ENCODE measurements at places on chromosomes 12 and 14.

GRCh38 chr14:35133542-35134328 is 11.4 kb downstream of the PRORP start:
- no peak for DNase-seq

GRCh38 chr12:108215458-108215857 is 86.4 kb downstream of the WSCD2 start:
- no peak for DNase-seq

- no peak for DNase-seq
Measured at GRCh38 chr12:51887476-51888315, at the start of gene ANKRD33. Gene ANKRD33, plus strand, starts transcription at chr12:51888103. Its CDS starts 84 bp downstream, at chr12:51888187.

DNA sequence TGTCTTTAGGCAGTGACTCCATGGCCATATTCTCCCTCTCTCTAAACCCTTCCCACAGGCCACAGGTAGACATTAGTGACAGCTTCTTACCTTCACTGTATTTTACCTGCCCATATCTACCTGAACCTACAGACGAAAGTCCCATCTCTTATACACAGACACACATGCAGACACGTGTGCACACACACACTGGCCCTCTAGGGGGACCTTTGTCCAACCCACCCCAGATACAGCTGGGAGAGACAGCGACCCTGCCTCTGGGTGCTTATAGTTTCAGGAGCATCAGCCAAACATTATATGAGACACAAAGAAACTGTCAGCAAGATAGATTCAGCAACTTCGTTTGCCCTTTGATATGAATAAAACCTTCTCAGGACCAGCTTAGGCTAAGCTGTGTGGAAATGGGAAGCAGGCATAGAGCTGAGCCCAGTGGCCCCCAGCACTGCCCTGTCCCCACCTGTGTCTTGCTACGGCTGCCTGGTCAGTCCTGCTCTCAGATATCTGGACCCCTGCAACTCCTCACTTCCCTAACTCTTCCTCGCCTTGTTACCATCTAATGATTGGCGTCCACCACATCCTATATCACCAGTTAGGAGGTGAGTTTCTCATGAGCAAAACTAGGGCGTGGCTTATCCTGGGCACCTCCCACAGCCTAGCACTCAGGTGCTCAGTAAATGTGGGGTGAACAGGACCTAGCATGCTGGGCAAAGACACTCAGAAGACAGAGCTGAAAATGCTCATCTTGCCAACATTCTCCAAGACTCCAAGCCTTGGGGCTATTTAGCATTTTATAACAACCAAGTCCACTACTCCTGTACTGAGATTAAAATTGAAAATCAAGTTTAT is 12.0 kb upstream of the CD9 start:
- no peak for DNase-seq

- no peak for DNase-seq
Measured at GRCh38 chr12:124761871-124762270, 101.8 kb downstream of the SCARB1 start.

DNA sequence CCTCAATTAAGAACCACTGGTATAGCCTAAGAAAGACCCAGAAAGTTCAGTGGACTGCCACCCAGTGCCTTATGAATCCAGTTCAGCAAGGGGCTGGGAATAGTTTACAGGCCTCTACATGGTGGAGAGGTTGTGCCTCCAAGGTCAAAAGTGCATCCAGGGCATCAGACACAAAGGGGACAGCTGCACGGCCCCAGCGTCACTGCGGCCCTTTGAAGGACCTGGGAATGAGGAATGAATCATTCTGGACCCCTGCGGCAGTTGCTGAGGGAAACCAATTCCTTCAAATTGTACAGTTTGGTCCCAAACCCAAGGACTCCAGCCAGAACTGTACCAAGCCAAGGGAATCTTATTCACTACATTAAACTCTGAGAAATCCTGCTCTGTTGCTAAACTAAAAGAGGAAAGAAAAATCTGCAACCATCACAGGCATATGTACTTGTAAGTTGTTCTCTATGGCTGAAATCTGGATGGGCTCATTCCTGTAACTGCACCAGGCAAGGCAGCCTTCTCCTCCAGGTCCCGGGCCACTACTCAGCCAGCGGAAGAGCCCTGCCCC is 10.9 kb upstream of the NGB start:
- no peak for DNase-seq

GRCh38 chr12:117968151-117968789 is 520 bp downstream of the KSR2 start:
- no peak for DNase-seq

- DNase-seq, result no peak
Measured at GRCh38 chr12:116783525-116784237, 45.6 kb downstream of the RNFT2 start.

DNA sequence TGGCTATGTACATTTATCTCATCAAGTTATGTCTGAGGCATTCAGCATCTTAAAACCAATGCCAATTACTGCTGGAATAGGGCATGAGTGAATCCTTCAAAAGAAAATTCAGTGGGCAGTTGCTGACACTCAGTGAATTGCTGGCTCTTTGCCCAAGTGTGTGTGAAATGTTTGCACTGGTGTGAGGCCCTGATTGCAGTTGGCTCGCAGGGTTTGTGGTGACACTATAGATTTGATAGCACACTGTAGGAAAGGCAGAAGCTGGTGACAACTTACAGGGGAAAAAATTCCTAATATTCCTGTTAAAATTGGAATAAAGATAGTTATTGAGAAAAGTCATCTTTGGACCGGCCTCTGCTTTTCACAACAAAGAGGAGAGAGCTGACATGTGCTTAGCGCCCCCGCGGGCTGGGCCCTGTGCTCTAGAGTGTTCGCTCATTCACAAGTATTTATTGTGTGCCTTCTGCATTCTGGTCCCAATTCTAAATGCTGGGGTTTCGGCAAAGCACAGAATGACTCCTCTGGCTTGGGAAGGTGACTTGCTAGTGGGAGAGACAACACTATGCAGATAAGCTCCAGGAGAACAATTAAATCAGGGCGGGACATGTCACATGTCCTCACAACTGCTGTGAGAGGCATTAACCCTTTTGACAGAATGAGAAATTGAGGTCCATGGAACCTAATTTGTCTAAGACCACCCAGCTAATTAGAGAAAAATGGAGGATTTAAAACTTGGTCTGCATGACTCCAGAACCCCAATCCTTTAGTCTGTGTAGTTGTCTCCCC is 418.7 kb downstream of the NPAS3 start:
- DNase-seq, result no peak

DNA sequence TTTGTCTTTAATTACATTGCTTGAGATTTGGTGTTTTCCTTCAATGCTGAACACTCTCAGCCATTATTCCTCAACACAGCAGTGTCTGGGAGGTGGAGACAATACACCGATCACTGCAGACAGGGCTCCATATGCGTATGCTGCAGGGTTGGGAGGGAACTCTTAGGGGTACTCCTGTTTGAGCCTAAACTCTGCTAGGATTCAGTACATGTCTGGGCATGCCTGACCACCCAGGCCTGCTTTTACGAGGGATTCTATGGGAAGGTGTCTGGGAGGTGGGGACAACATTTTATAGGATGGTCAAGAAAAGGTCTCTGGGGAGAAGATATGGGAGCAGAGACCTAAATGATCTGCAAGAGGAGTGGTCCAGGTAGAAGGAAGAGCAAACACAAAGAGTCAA is 34.3 kb downstream of the DHRS2 start:
- no peak for DNase-seq

DNA sequence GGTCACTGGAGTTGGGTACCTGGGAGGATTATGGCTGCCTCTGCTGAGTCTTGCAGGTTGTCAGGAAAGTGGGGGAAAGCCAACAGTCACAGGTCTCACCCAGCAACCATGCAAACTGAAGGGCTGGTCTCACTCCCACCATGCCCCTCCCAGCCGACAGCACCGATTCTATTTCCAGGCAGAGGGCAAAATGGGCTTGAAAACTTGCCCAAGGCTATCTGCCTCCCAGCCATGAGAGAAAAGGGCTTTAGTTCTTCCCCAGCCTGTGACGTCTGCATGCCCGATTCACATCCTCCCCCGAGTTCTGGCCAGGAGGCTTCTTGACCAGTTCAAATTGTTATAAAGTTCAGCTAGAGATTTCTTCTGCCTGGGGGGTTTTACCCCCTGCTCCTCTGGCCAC is 9.9 kb upstream of the TAS2R30 start:
- DNase-seq, result no peak

GRCh38 chr14:33039311-33039710 is 100.6 kb downstream of the NPAS3 start:
- DNase-seq, result no peak

- DNase-seq, result no peak
Measured at GRCh38 chr12:46523863-46524770, 151.5 kb upstream of the SLC38A2 start.

GRCh38 chr12:54394281-54394719 is 9.8 kb upstream of the ZNF385A start:
- peak; percentile 26 for DNase-seq

GRCh38 chr12:126424696-126425095 is 1359.5 kb downstream of the AACS start:
- no peak for DNase-seq

GRCh38 chr12:63070709-63071108 is 80.3 kb downstream of the AVPR1A start:
- no peak for DNase-seq

- no peak for DNase-seq
Measured at GRCh38 chr12:41621291-41621690, 433.2 kb downstream of the PDZRN4 start.

GRCh38 chr12:57586128-57586527 is 4.9 kb upstream of the PIP4K2C start:
- no peak for DNase-seq

DNA sequence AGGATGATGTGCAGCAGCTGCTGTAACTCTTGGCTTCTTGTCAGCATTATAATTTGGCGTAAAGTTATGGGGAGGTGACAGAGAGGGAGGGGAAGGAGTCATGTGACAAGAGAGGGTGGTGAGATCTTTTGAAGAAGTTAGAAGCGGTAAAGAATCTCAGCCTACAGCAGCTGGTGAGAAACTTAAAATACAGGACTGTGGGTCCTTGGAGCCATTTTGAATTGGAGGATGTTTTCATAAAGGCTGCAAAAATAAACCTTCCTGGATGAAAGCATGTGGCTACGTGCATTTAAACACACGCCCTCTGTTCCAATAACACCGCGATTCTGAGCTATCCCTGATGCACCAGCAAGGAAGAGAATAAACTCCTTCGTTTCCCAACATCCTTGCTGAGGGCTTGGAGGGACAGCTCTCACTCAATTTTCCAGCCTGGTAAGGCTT is 133.7 kb downstream of the TMEM30B start:
- DNase-seq, result no peak

DNA sequence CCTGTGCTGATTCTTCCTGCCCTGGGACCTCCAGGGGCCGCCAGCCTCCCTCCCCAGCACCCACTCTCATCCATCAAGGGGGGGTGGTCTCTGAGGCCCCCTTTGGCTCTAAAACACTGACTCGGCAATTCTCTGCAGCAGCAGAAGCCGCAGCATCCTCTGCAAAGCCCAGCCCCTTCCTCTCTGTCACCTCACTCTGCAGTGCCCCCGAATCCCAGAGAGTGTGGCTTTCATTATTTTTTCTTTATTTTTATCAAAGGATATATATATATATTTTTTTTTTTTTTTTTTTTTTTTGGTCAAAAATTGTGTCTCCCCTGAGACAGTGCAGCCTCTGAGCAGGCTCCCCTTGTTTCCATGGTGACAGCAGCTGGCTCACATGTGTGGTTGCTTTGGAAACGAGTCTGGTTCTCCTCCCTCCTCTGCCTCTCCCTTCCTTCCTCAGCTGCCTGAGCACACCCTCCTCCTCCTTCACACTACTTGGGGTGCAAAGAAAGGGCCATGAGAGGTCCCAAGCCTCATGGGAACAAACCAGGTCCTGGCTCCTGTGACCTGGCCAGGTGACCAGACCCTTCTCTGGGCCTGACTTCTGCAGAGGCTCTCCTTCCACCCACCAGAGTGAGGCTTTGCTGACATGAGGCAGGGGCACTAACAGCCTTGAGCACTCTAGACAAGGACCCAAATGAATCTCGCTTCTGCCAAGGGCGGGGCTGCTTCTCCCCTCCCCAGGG is 100.5 kb downstream of the LRRC74A start:
- peak; percentile 63 for DNase-seq

DNA sequence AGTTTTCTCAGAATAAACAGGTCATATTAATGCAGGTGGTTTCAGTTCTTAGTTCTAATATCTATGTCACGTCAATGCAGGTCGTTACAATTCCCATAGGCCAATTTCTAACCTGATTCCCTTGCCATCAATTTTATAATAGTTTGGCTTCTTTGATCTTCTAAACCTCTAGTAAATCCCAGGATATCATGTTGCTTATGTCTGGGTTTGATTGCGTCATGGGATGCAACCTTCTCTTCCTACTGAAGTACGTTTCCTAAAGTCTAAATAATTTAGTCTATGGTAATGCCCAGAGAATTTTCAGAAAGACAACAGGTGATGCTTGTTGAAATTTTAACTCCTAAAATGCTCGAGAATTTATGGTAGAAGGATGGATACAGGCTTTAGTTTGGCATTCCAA is 19.2 kb downstream of the TAS2R7 start:
- no peak for DNase-seq

- DNase-seq, result no peak
Measured at GRCh38 chr14:38578278-38578681, 322.4 kb upstream of the CLEC14A start.

DNA sequence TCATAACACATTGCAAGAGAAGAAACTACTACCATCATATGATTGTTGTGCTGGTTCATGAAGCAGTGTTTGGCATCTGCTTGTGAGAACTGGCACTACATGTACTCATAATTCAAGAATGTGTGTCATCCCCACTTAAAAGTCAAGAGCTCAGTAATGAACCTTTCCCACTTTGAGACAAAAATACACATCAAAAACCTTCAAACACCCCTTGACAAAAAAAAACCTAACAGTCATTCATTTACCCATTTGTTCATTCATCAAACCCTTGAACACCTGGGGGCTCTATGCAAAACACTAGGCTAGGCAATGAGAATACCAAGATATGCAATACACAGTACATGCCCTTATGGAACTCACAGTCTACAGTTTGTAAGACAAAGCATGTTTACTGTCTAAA is 40.0 kb downstream of the KIF21A start:
- DNase-seq, result no peak

GRCh38 chr14:104405360-104406226 is 174.0 kb upstream of the C14orf180 start:
- no peak for DNase-seq

DNA sequence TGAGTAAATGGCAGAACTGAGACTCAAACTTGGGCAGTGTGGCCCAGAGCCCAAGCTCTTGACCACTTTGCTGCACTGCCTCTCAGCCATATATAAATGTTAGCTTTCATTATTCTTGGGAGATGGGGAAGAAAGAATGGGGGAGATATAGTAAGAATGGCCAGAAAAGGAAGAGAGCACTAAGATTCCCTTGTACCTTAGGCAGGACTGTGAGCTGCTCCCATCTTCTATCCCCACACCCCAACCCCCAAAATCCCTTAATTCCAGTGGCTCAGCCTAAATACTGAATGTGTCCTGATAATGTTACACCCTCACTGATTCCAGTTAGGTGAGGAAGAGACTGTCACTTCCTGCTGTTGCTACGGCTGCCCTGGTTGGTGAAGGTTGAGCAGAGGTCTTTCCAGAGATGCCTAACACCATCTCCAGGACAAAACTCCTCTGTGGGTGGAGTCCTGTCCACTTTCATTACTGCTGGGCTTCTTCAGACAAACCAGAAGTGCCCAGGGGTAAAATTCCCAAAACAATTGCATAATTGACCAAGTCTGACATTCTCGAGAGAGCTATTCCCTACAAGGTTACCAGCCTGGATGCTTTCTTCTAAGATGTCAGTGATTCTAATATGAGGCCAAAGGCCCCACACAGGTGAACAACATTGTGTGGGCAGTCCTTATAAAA is 51.8 kb downstream of the GNG2 start:
- DNase-seq, result no peak

- DNase-seq, result no peak
Measured at GRCh38 chr14:103065861-103066260, 8.5 kb upstream of the CDC42BPB start.

- no peak for DNase-seq
Measured at GRCh38 chr12:91332302-91332701, 149.7 kb upstream of the DCN start.

GRCh38 chr14:76376409-76376877 is 506 bp downstream of the ESRRB start:
- no peak for DNase-seq
